Gastrocnemius medialis (tissue), 4 donors: ENCODE measurements at places on chromosomes 7 and 10. TPM values are rescaled to one million over a fixed set of nuclear protein-coding genes. Genes with fewer than 3 reads are reported as not detected.

Gene PDE6C
- not detected for total RNA-seq

DNA sequence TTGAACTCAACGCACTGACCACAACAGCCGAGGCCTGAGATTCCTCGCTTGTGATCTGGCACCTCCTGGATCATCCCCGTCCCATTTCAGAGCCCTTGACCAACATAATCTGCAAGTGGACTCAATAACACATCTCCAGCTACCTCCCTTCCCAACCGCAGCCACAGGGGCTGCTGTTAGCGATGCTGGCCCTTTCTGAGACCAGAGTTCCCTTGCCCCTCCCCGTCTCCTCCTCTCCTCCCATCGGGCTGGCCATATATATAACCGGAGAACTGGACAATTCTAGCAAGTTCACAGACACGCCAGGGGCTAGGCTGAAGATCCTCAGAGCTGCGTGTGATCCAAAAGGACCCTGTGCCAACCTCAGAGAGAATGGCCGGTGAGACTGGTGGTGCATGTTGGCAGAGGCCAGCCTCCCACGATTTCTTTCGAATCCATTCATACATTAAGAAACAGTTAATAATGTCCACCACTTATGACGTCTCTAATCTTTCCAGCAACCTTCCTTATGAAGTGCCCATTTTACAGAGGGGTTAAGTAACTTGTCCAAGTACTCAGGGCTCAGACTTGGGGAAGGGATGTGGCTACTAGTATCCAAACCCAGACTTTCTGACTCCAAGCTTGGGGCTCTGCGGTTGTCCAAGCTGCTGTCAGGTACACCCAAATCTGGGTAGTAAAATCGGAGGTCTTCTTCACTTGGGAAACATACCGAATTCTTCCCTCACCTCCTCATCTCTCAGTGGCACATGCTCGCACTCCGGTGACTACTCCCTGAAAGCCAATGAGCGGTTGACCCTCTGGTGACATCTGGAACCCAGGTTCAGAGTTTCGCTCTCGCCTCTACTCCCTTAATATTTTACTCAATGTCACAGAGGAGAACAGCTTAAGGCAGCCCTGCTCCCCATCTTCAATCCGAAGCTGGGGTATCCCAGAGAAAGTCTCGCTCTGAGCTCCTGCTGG lies 11.2 kb upstream of the FEZF1 start:
- DNase-seq, result no peak

Gene ABCB4
- total RNA-seq, result 2.3 TPM

- no peak for DNase-seq
Measured at GRCh38 chr7:127487381-127487780, 94.9 kb upstream of the ZNF800 start.

DNA sequence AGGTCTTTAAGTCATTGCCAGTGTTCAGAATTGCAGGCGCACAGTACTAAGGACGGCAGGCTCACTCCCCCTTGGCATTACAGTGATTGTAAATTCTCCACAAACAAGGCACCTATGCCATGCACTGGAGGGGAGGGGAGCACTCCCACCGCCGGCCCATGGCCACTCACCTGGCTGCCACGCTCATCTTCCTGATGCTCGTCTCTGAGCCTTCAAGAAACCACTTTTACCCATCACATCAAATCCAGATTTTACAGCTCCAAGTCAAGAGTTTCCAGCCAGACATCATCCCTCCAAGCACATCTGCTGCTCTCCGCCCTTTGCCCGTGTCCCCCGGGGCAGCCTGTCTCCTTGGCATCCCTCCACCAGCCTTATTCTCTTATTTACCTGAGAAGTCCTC lies 350.2 kb upstream of the SHH start:
- DNase-seq, result no peak

- no peak for DNase-seq
Measured at GRCh38 chr7:44391746-44392617, 66.6 kb upstream of the CAMK2B start.

Gene PWWP2B
- total RNA-seq, result 23.7 TPM

- no peak for DNase-seq
Measured at GRCh38 chr7:91067242-91067641, 197.0 kb upstream of the FZD1 start.
